Globus pallidus (tissue), 1 donor: ENCODE measurements at places on chromosomes 3 and 15.
A peak's percentile ranks its signal among the peaks of the same experiment; 100 is the strongest.

DNA sequence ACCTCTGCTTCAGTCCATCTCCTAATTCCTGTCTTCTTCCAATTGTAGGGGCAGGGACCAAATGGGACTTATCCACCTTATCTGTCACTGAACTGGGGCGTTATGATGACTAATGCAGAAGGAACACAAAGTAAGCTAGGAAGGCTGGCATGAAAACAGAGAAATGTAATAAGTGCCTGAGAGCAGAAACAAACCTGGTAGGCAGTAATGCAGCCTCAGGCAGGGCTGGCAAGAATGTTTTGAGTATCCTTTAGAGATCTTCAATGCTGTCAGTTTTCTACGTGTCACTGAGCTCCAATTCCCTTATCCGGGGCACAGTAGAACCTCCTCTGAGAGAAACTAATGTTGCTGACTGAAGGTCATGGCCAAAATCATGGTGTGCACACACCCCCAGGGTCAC is 246.2 kb upstream of the TBL1XR1 start:
- no peak for DNase-seq

DNA sequence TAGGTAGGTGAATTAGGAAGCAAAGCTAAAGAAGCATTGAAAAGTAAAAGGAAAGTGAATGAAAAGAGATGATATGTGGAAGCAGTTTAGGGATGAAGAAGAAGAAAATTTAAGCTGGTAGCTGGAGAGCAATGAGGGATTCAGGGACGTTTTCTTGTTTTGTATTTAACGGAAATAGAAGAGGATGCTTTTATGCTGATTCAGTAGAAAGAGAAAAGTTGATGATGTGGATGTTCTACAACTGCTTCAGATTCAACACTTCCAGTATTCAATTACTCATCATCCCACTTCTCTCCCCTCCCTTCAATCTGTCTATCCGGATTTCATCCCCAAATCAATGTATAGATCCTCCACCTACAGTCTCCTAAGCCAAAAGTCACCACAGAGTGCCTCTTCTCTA is 448.2 kb upstream of the CCDC54 start:
- no peak for DNase-seq

- DNase-seq = no peak
These were observed 479.8 kb downstream of the PLOD2 start for GRCh38 chr3:145681181-145681580.

GRCh38 chr3:193794002-193794881 is 201.2 kb downstream of the OPA1 start:
- no peak for DNase-seq

DNA sequence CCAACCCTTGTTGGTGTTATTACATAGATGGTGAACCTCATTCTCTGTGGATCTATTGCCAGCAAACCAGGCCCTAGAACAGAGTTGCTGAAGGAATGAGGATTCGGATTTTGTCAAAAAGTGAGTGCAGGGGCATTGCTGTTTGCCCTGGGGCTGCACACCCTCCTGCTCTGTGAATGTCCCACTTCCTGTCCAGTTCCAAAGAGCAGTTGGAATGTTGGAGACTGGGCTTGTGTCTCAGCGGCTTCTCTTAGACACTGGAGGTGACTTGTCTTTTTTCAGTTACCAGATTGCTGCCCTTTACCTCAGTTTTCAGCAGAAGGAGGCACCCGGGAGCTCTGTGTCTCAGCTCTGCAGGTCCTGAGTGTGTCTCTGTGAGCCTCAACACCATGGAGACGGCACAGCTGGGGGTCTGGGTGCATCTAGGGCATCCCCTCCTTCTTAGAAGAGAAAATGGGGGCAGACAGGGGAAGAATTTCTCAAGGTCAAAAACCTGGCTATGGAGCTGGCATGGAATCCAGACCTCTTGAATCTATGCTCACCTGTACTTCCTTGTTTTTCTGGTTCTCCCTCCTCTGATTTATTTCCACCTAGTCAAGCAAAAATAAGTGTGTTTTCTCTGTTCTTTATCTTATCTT is 46.3 kb downstream of the LIMD1 start:
- DNase-seq = no peak

DNA sequence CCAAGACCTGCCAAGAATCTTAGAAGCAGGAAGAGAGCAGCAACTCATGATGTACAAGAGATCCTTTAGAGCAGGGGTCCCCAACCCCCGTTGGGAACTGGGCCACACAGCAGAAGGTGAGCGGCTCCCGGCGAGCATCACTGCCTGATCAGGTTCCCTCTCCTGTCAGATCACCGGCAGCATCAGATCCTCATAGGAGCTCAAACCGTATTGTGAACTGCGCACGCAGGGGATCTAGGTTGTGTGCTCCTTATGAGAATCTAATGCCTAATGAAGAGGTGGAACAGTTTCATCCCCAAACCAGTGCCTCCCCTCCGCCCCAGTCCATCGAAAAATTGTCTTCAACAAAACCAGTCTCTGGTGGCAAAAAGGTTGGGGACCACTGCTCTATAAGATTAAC is 13.8 kb downstream of the SLC41A3 start:
- no peak for DNase-seq

DNA sequence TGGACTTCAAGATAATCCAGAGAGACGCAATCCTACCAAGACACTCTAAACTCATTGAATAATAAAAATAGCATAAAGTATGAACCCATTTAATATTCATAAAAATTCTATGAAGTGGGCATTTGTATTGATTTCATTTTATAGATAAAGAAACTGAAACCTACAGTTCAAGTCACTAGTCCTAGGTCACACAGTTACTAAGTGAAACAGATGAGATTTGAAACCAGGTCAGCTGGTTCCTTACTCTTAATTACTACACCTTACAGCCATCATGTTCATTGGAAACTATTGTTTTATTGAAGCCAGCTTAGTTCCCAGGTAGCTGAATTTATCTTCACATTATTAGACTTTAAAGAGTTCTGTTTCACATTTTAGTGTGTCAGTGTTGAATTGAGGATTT is 158.7 kb downstream of the EPHA3 start:
- DNase-seq = no peak

- DNase-seq = no peak
These were observed 83.6 kb downstream of the WDR72 start for GRCh38 chr15:53675832-53676231.

- no peak for DNase-seq
These were observed 47.8 kb downstream of the THBS1 start for GRCh38 chr15:39628546-39629257.

DNA sequence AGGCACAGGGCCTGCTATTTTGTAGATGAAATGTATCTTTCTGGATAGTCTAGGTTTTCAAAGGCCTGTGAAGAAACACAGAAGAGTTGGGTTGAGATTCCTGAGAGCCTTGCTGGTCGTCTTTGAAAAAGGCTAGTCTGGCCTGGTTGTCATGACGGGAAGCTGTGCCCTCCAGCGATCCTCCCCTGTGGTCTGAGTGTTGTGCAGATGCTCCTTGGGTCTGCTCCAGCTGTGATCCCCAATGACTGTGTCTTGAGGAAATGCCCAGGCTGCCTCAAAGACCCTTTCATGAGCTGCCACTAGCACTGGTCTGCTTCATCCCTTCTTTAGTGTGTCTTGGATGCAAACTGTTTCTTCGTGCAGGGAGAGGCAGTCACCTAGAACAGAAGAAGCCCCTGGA is 111.0 kb upstream of the SYNPR start:
- no peak for DNase-seq

DNA sequence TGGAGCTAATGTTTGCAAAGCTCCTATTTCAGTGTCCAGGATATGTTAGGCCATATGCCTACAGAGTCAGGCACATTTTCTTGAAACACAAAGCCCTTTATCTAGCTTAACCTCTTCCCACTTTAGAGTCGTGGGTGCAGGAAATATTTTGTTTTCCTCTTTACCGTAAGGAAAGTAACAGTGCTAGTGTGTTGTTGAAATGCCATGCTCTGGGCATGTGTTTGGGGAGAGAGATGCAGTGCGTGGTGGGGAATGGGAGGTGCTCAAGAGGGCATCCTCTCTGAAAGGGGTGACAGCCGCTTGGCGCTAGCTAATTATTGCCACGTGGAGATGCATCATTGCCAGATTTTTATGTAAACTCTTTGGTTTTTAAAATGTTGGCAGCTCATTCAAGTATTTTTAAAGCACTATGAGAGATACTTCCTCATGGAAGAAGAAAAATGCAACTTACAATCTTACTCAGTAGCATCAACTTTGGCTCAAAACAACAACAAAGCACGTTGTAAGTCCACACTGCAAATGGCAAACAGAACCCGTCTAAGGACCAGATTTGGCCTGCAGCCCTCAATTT is 152.6 kb downstream of the LPP start:
- DNase-seq = no peak

GRCh38 chr3:139521816-139522215 is 17.7 kb downstream of the RBP1 start:
- DNase-seq = no peak

DNA sequence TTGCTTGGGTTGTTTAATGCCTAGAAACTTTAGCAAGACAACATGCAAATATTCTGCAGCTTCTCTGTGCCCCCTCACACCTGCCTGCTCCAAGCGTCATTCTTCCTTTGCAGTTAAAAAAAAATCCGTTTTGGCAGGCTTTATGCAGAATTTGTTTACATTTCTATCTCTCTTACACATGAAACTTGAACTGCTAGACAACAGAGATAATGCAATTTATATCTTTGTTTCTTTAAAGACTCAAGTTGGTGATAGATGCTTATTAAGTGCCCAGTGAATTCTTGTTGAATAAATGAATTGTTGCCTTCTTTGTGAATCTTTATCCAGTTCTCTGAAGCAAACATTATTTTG is 53.2 kb downstream of the CHST2 start:
- no peak for DNase-seq

- peak; percentile 35 for DNase-seq
These were observed 555 bp downstream of the ATP11B start for GRCh38 chr3:182793663-182794454.

GRCh38 chr15:31396881-31397560 is 70.4 kb downstream of the KLF13 start:
- DNase-seq = peak; percentile 23

DNA sequence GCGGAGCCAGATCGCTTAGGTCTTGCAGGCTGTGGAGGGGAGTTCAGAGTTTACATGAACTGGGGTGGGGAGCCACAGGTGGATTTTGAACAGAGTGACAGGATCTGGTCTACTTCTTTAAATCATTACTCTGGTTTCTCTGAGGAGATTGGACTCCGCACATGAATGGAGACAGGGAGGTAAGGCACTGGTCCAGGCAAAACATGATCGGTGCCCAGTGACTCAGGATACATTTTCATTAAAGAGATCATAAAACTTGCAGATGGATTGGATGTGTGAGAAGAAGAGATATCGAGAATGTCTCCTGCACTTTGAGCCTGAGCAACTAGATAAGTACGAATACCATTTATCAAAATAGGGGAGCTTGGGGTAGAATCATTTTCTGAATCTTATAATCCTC is 61.8 kb upstream of the CMSS1 start:
- no peak for DNase-seq

DNA sequence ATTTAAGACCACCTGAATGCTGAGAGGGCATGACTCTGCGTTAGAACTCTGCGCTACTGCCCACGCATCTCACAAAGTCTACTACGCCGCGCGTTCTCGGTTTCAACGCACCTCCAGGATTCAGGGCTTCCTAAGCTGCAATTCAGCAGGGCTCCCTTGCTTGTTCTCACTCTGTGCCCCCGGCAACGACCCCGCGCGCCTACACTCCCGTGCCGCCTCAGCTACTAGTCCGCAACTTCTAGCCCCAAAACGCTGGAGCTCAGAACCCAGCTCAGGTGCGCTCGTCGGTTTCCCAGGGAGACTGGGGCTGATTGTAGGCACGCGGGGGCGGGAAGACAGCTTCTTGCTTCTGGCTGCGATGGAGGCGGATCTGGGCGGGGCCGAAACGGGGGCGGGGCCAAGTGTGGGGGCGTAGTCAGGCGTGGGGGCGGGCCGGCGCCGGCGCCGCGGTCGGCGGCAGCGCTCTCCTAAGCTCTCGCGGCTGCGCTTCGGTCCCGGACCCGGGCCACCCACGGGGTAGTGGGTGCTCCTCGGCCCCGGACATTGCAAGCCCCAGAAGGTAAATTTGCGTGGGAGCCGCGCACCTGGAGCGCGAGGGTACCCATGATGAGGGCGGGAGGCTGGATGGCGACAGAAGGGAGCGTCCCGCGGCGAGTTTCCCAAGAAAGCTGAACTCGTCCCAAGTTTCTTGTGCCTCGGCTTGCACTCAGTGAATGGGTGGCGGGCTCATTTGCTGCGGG is at the start of gene ARHGEF26:
Gene ARHGEF26 (plus strand): TSS at position 430 of the 740 bp plus-strand sequence. CDS start 603 bp downstream, outside the sequence.
- DNase-seq = peak; percentile 73

DNA sequence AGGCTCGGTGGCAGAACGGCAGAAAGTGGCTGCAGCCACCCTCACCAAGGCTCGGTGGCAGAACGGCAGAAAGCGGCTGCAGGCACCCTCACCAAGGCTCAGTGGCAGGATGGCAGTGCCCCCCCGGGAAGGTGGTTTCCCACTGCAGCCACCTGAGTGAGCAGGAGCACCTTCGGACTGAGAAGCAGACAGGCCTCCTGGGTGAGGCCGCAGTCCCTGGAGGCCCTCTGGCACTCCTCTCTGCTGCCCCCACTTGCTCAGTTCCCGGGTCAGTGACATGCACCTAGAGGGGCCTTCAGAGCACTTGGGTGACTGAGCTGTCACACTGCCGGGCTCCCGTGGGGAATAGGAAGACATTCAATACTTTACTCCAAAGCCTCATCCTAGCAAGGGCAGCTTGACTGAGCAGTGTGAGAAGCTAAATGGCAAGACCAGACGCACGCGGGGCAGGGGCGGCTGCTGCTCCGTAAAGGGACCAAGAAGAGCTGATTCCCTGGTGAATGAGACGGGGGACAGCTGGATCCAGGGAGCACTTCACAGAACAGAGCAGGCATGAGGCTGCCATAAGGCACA is 62.7 kb downstream of the PCSK6 start:
- no peak for DNase-seq

DNA sequence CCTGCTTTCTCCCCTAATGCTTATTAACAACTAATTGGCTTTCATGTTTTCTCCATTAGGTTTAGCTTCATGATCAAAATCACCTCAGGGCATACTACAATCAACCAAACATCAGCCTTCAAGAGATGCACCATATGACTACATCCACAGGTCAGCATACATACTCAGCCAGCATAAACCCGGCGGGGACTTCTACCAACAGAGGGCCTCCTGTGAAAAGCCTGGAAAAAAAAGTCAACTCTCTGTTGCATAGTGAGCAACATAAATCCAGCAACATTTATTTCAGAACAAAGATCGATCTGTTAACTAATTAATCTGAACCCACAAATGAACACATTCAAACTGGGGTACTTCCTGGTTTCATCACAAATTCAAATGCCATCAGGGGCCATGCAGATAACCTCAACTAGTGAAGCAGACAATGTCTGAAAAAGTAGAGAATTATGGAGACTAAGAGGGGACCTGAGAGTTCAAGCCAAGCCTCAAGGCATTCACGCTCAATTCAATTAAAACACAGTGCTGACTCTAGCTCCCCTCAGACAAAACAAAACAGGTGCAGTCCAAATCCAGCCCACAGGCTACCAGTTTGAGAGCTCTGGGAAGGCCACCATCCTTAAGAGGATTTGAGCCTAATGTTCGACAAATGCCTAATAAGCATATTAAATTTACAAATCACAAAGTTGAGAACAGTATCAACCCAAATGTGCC is 124.5 kb downstream of the MAGI1 start:
- peak; percentile 47 for DNase-seq

- peak; percentile 82 for DNase-seq
These were observed 12.0 kb downstream of the MESD start for GRCh38 chr15:80977627-80978036.
